ENCODE measurements at places on chromosomes 6 and 20. TPM values are rescaled to one million over a fixed set of nuclear protein-coding genes. Genes with fewer than 3 reads are reported as not detected.

Gene TFAP2A
- total RNA-seq: not detected

Gene MEI4
- total RNA-seq: not detected

Gene PDE10A
- not detected for total RNA-seq

Gene RAB44
- total RNA-seq: 0.07 TPM

Gene LY6G6D
- total RNA-seq: not detected

Gene MDC1
- 50.7 TPM for total RNA-seq

DNA sequence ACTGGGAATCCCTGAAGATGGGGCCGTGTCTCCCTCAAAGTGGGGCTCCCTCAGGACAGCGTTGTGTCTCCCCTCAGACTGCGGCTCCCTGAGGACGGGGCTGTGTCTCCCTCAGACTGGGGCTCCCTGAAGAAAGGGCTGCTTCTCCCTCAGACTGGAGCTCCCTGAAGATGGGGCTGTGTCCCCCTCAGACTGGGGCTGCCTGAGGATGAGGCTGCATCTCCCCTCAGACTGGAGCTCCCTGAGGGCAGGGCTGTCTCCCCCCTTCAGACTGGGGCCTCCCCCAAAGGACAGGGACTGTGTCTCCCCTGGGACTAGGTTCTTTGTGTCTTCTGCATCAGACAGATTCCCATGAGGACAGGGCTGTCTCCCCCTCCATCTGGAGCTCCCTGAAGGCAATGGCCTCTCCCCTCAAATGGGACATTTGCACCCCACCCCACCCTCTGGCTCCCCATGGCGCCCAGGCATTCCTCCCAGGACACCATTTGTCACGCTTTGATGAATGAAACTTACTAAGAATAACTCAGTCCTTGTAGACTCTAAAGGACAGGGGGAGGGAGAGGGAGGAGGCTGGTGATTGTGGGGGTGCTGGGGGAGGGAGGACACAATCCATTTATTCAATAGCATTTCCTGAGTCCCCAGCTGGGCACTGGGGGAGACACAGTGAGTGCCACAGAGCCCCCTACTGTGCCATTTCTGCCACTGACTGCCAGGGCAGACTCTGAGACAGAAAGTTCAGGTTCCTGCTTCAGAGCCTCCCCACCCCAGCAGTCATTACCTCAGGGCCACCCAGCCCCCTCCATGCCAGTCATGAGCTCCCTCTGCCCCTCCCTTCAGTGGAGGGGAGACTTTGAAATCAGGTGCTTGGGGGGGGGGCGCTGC is 122.4 kb downstream of the MRPL14 start:
- no peaks in the 10 kb centered on the region for H3K36me3 ChIP-seq
- H3K27me3 ChIP-seq: no peaks in the 10 kb centered on the region
- no peak overlapping the region for H3K4me3 ChIP-seq
- H3K27ac ChIP-seq: no peak overlapping the region
- H3K4me1 ChIP-seq: peaks cover 4% of the 10 kb centered on the region

DNA sequence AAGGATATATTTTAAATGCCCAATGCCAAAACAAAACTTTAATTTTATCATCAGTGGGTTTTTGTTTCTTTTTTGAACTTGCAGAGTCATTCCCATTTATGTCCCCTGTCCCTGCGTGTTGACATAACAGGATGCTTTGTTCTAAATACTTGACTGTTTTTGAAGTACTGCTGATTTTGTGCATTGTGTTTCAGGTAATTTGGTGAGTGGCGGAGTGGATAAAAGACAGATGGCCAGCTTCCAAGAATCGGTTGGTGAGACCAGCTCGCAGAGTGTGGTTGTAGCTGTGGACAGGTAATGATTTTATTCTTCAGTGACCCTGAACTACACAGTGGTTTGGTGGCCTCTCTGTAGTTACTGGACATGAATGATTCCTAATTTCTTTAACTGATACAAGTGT is 50.5 kb upstream of the CSE1L start:
- H3K27me3 ChIP-seq: no peaks in the 10 kb centered on the region
- DNase-seq: no peak
- H3K36me3 ChIP-seq: peaks cover 30% of the 10 kb centered on the region
- H3K27ac ChIP-seq: no peak overlapping the region
- H3K4me3 ChIP-seq: no peak overlapping the region
- no peaks in the 10 kb centered on the region for H3K4me1 ChIP-seq

DNA sequence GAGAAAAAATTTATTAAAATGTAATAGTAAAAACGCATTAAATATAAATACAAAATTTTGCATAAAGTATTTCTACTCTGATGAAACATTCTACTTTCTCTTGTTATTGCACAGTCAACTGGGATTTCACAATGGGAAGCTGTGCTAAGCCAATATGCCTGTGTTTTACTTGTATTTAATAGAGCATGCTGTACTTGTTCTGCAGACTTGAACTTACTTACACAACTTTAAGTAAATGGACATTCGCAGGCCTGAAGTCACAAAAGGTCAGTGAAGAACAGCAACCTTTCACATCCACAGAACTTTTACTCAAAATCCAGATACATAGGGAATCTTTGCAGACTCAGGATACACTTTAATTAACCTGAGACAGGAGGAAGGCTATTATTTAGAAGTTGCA is 409.5 kb downstream of the BTBD3 start:
- H3K36me3 ChIP-seq: no peaks in the 10 kb centered on the region
- no peak overlapping the region for H3K27ac ChIP-seq
- H3K4me1 ChIP-seq: no peaks in the 10 kb centered on the region
- no peak for DNase-seq
- no peaks in the 10 kb centered on the region for H3K27me3 ChIP-seq

DNA sequence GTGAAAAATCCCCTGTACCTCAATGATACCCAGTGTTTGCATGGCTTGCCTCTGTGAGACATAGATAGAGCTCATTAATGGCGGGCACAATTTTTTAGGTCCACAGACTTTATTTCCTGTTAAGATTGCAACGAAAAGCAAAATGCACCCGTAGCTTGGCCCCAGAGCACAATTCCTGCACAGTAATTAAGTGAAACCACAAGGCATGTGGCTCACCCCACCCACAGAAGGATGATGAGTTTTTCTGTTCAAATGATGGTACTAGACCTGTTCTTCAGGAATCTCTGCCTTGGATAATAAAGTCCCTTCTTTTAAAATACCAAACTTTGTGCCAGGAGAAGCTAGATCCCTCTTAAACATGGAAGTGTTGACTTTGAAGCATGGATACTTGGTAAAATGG is 738.1 kb downstream of the QKI start:
- H3K4me3 ChIP-seq: no peak overlapping the region
- no peaks in the 10 kb centered on the region for H3K27me3 ChIP-seq
- no peaks in the 10 kb centered on the region for H3K36me3 ChIP-seq
- DNase-seq: no peak

DNA sequence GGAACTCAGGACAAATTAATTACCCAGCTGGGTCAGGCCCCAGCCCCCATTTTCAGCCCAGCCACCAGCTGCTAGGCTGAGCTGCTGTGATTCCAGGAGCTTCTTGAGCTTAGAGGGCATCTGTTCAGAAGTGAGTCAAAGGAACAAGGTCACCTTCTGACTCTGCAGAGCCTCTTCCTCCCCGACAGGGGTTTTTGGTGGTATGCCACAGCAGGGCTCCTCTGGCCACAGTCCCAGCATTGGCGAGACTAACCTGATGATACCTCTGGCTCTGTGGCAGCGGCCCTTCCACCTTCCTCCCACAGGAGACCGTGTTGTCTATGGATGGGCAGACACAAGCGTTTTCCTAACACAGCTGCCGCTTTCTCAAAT is 39.7 kb downstream of the ZC3H12D start:
- no peak overlapping the region for H3K27ac ChIP-seq
- DNase-seq: no peak
- H3K4me1 ChIP-seq: no peaks in the 10 kb centered on the region
- no peaks in the 10 kb centered on the region for H3K27me3 ChIP-seq
- no peak overlapping the region for H3K4me3 ChIP-seq

- no peaks in the 10 kb centered on the region for H3K36me3 ChIP-seq
- H3K27me3 ChIP-seq: no peaks in the 10 kb centered on the region
- DNase-seq: no peak
- H3K27ac ChIP-seq: no peak overlapping the region
- no peak overlapping the region for H3K4me3 ChIP-seq
These were observed 23.5 kb downstream of the METTL24 start for GRCh38 chr6:110334423-110335180.

DNA sequence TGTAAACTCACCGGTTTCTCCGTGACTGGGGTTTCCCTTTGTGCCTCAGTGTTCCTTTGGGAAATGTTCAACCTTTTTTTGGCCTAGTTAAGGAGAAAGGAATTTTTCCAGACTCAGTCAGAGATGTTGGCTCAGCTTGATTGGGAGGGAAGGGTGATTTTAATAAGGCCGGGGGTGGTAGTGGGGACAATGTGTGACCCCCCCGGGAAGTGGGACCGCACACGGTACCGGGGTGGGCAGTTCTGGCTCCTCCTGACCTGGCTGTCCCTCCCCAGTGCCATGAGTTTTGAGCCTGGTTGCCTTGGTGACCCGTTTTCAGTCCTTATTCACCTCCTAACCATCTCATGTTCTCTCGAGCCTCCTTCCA is 132.7 kb downstream of the SNX5 start:
- H3K27ac ChIP-seq: no peak overlapping the region
- no peak overlapping the region for H3K4me3 ChIP-seq
- DNase-seq: no peak
- no peaks in the 10 kb centered on the region for H3K36me3 ChIP-seq
- no peaks in the 10 kb centered on the region for H3K4me1 ChIP-seq

DNA sequence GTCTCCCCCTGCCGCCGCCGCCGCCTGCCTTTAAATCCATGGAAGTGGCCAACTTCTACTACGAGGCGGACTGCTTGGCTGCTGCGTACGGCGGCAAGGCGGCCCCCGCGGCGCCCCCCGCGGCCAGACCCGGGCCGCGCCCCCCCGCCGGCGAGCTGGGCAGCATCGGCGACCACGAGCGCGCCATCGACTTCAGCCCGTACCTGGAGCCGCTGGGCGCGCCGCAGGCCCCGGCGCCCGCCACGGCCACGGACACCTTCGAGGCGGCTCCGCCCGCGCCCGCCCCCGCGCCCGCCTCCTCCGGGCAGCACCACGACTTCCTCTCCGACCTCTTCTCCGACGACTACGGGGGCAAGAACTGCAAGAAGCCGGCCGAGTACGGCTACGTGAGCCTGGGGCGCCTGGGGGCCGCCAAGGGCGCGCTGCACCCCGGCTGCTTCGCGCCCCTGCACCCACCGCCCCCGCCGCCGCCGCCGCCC is 474 bp downstream of the CEBPB start:
- H3K36me3 ChIP-seq: no peaks in the 10 kb centered on the region
- peak overlapping the region; percentile 79 for H3K4me3 ChIP-seq
- peaks cover 11% of the 10 kb centered on the region for H3K4me1 ChIP-seq
- H3K27me3 ChIP-seq: no peaks in the 10 kb centered on the region
- H3K27ac ChIP-seq: peak overlapping the region; percentile 77

DNA sequence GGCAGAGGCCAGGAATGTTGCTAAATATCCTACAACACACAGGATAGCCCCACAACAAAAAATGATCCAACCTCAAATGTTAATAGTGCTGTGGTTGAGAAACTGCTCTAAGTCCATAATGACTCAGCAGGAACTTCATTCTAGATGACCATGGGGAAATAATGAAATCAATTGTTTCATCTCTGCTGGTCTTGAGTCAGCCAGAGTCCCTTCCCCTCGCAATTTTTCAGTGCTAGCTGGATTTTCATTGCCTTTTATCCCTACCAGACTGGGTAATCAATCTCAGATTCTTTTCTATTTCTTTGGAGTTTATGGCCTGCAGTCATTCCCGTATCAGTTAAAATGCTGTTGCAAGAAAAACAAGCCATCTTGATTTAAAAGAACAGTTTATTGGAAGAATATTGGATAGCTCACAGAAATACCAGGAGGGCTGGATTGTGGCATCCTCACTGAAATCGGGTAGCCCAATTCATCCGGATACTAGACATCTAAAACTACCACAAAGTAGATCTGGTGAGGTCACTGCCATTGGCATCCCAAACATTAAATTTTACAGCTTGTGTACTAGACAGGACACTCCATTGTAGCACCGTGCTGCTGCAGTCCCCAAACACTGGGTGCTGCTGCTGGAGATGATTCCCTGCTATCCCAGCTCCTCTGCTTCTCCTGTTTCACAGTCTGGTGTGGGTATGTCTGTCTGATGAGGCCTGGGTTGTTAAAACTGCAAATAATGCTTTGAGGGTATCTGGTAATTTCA is 30.3 kb upstream of the POPDC3 start:
- no peaks in the 10 kb centered on the region for H3K27me3 ChIP-seq
- no peak overlapping the region for H3K27ac ChIP-seq
- DNase-seq: no peak
- H3K4me3 ChIP-seq: no peak overlapping the region
- H3K4me1 ChIP-seq: no peaks in the 10 kb centered on the region
- no peaks in the 10 kb centered on the region for H3K36me3 ChIP-seq

- H3K27ac ChIP-seq: no peak overlapping the region
- DNase-seq: no peak
- no peaks in the 10 kb centered on the region for H3K4me1 ChIP-seq
- H3K27me3 ChIP-seq: no peaks in the 10 kb centered on the region
- no peaks in the 10 kb centered on the region for H3K36me3 ChIP-seq
- no peak overlapping the region for H3K4me3 ChIP-seq
These were observed 49.1 kb upstream of the TASP1 start for GRCh38 chr20:13687815-13688214.

DNA sequence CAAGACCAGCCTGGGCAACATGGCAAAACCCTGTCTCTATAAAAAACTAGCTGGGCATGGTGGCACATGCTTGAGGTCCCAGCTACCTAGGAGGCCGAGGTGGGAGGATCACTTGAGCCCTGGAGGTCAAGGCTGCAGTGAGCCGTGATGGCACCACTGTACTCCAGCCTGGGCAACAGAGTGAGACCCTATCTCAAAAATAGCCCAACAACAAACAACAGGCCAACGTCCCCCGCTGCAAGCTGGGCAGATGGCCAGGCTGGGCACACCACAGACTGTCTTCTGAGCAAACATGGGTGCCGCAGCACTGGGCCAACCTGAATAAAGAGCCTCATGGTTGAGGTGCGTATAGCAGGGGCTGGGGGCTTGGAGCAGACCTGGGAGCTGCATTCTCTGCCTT is 46.6 kb upstream of the SRF start:
- no peak overlapping the region for H3K4me3 ChIP-seq
- no peak for DNase-seq
- no peaks in the 10 kb centered on the region for H3K4me1 ChIP-seq

GRCh38 chr6:111411978-111412566 is 70.9 kb downstream of the REV3L start:
- H3K27ac ChIP-seq: no peak overlapping the region
- no peaks in the 10 kb centered on the region for H3K27me3 ChIP-seq
- H3K4me1 ChIP-seq: no peaks in the 10 kb centered on the region
- H3K36me3 ChIP-seq: peaks cover 4% of the 10 kb centered on the region

Data from naive thymus-derived CD4-positive, alpha-beta T cell (primary cell).